ENCODE measurements at places on chromosomes 2 and 18.

GRCh38 chr2:170717991-170718589 is 3.0 kb downstream of the SP5 start:
- no peak for DNase-seq

GRCh38 chr2:124308319-124309062 is 283.4 kb downstream of the CNTNAP5 start:
- DNase-seq, result no peak

DNA sequence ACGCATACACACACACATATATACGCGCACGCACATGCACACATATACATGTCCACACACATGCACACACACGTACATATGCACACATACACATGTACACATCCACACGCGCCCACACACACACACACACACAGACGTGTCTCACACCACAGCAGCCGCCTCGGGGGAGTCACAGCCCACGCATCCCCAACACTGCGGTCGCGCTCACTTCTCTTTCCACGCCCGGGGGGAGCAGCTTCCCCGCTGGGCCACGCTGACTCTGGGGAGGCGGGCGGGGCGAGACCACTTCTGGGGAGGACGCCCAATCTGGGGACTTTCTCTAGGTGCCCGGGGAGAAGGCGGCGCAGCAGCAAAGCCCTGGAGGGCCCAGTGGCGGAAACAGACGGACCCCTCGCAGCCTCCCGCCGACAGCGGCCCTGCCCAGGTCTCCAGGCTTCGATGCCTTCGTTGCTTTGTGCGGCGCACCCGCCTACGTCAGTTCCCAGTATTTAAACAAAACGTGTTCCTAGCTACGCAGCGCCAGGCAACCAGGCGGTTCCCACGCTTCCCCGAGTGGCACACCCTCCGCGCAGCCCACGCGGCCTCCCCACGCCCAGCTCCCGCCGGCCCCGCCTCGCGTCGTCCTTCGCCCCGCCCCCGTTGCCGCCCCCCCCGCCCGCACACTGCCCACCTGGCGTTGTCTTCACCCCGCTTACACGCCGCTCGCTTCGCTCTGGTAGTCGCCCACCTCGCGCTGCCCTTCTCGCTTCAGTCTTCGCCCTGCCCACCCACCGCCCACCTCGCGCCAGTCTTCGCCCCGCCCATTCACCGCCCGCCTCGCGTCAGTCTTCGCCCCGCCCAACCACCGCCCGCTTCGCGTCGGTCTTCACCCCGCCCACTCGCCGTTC is 810 bp upstream of the RBFA start:
- DNase-seq, result peak; percentile 17

GRCh38 chr2:136247204-136247950 is 129.4 kb upstream of the CXCR4 start:
- DNase-seq, result no peak

DNA sequence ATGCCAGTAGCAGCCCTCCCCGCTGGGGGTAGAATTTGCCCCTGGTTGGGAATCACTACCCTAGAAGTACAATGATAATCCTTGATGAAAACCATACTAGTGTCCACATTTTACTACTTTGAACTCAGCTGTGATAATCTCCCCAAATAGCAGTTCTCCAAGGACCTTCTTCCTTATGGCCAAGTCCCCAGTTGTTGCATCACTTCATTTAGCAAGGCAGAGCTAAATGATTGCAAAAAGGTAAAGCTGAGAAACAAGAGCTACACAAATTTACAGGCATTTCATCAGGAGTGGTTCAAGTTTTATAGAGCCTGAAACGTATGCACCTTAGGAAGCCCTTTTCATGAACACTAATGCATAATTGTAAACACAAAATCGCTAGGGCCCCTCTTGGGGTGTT is 44.9 kb upstream of the REL start:
- no peak for DNase-seq

GRCh38 chr18:25239581-25240419 is 112.2 kb downstream of the ZNF521 start:
- no peak for DNase-seq

GRCh38 chr18:41009926-41010325 is 945.1 kb upstream of the PIK3C3 start:
- no peak for DNase-seq

- no peak for DNase-seq
These were observed 45.8 kb downstream of the TSHZ1 start for GRCh38 chr18:75256376-75256775.

DNA sequence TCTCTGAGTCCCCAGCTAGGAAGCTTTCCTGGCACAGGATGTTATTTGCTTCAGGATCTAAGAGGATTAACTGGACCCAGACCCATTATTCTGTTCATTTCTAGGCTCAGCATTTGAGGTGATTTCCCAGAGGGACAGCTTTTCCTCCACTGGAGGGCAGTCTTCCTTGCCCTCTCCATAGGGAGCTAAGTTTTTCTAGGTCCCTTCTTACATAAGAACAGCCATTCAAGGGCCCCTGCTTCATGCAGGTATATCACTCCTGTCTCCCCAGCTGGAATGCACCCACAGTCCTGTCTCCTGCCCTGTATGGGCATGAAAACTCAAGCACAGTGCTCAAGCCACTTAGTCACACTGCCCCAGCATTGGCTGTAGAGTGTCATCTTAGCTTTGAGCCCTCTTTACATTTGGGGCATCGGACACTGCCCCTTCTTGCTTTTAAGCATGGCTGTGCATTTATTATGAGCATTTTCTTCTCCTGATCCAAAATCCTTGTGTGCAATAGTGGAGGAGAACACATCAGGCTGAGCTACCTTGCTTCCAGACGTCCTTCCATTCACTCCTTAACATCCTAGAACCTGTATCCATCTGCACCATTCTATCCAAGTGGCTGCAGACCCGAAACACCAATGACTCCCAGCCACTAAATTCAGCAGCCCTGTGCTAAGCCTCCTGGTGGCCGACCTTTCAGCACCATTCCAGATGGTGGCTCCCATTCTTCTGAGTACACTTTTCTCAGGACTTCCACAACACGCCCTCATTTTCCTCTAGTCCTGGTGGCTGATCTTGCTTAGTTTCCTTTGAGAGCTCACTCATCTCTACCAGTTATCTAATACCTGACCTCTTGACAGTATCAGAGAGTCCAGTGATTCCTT is 80.0 kb downstream of the COPS8 start:
- DNase-seq, result peak; percentile 45

DNA sequence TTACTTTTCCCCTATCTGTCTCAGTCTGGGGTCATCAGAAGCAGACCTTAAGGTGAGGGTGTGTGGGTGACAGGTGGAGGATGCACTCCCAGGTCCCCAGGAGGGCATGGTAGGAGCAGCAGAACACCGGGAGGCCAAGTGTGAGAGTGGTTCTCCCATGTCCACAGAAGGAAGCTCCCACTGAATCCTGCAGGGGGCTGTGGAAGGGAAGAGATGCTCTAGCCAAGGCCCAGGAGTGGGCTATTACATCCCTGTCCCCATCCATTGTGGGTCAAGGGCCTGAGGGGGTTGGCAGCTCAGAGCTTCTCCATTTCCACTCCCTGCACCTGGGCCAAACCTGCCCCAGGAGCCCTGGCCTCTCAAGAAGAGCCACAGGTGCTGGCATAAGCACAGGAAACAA is 86.4 kb upstream of the KCNE4 start:
- no peak for DNase-seq

DNA sequence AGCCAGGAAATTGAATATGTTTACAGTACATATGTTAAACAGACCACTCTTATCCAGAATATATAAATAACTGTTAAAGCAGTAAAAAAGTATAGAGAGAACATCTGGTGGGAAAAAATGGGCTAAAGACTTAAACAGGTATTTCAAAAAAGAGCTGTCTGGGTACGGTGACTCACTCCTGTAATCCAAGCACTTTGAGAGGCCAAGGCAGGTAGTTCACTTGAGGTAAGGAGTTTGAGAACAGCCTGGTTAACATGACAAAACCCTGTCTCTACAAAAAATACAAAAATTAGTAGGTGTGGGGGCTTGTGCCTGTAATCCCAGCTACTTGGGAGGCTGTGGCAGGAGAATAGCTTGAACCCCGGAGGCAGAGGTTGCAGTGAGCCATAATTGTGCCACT is 171.4 kb upstream of the FSIP2 start:
- DNase-seq, result peak; percentile 23

- DNase-seq, result no peak
These were observed 6.4 kb downstream of the TRIM54 start for GRCh38 chr2:27288610-27289009.

DNA sequence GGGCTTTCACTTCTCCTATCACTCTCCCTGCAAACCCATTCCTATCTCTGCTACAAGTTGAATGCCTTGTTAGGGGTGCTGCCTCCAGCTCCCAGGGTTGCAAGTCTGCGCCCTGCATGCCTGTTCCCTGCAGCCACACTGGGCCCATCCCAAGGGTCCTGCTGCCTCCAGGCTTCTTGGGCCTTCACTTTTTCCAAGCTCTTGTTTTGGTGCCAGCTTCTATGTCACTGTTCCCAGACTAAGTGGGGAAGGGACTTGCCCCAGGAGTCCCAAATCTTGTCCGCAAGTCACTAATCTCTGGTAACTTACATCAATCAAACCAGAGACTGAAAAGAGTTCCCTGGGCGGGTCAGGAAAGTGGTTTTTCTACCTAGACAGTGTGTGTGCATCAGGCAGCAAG is 65.4 kb downstream of the ZCCHC2 start:
- DNase-seq, result no peak

GRCh38 chr2:144409241-144409640 is 110.7 kb downstream of the ZEB2 start:
- DNase-seq, result no peak

DNA sequence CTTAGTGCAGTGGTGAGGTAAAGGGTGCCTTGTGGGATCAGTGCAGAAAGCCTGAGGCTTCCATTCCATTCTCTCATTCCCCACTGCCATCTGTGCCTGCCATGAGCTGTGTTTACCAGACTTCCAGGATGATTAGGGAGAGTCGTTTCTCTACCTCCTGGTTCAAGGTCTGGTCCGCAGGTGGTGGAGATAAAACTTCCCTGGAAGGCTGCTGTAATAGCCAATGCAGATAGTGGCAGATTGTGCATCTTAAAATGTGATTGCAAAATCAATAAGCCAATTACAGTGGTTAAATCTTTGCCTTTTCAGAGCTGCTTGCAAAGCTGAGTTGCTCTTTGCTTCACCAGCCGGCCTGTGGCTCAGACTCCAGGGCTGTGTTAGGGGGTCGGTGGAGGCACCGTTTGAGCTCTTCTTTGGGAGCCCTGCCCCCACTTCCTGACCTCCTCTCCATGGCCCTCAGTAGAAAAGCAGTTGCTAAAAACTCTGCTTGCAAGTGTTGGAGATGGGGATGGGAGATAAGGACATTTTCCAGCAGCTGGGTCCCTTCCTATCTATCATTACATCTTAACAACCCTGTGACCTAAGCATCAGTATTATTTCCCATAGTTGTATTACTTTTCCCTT is 95.2 kb upstream of the HS6ST1 start:
- no peak for DNase-seq

DNA sequence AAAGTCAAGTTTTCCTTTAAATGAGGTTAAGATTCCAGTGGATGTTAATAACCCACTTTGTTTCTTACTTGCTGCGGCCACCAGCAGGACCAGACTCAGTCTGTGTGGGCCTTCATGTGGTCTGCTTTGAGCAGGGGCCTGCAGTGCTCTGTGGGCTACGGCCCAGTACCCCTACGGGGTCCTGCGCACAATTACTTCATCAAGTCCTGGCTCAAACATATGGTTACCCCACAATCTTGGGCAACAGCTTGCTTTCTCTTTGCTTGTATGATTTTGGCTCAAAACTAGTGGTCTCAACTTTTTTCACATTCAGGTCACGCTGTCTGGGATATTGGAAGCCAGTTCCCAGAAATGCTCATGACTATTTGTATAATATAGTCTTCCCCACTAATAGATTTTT is 64.2 kb downstream of the PTPN2 start:
- no peak for DNase-seq

Data from iPS DF 19.7 (cell line).